ENCODE measurements at places on chromosomes 6 and 20.

GRCh38 chr20:57421253-57422220, 30.3 kb downstream of the RBM38 start:
- DNase-seq, result no peak

- DNase-seq, result no peak
Observed at GRCh38 chr20:24132246-24132645, 143.7 kb upstream of the GGTLC1 start.

DNA sequence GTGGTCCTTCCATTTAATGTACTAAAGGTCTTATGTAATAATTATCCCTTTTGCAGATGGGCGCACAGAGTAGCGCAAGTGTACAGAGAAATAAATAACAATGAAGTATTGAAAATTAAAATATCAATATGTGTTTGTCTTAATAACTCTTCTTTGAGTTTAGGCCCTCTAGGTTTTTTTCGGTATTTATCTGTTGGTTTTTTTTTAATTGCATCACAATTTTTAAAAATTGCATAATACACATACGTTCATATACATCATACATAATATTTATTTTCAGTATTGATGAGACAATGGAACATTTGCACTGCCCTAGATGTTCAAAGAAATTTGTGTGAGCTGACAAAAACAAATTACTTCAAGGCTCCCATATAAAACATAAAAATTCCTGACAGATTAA, 15.1 kb downstream of the ADGRB3 start:
- no peak for DNase-seq

- no peak for DNase-seq
Observed at GRCh38 chr6:47307362-47308197, 2.1 kb downstream of the TNFRSF21 start.

DNA sequence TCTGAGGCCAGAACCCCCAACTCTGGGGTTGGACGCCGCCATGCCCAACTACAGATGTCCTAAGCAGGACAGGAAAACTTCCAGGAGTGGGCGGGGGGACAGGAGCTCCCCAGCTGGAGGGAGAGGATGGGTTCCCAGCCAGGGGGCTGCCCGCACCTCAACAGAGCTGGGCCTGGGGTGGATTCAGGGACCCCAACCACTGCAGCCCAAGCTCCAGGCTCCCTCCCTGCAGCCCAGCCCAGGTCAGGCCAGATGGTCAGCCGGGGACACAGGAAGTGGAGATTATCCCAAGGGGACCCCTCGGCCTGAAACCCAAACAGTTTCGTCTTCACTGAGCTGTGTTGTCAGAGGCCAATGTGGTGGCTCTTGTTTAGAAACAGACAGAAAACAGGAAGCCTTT, 9.4 kb downstream of the LAMA5 start:
- no peak for DNase-seq

GRCh38 chr20:63102721-63103375, 96.1 kb upstream of the BHLHE23 start:
- no peak for DNase-seq

DNA sequence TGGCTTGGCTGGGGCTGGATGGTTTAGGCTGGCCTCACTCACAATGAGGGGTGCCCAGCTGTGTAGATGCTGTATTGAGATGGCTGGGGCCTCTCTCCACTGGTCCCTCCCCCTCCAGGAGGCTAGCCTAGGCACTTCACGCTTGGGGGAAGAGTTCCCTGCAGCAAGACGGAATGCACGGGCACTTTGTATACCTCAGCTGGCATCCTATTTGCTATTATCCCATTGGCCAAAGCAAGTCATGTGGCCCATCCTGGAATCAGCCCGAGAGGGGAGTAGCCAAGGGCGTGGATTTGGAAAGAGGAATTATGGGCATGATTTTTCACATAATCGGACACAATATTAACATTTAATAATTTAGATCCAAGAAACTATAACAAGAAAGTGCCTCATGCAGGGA, 64.3 kb downstream of the ISM1 start:
- no peak for DNase-seq

- DNase-seq, result no peak
Observed at GRCh38 chr20:44296011-44296410, 15.0 kb downstream of the FITM2 start.

DNA sequence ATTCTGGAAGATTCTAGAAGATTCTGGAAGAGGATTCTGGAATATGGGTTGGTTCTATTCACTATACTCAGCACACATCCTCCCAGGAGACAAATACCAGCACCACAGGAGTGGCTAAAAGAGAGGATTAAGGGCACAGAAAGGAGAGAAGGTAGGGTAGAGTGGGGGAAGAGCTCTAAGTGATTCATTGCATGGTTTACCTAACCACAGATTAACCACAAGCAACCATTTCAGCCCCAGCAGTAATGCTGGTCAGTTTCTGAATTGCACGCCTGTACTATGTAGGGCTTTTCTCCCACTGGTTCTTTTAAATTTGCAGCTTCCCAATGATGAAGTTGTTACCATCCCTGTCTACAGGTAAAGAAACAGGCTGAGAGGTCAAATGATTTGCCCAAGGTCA, 192.7 kb upstream of the PMEPA1 start:
- DNase-seq, result no peak

DNA sequence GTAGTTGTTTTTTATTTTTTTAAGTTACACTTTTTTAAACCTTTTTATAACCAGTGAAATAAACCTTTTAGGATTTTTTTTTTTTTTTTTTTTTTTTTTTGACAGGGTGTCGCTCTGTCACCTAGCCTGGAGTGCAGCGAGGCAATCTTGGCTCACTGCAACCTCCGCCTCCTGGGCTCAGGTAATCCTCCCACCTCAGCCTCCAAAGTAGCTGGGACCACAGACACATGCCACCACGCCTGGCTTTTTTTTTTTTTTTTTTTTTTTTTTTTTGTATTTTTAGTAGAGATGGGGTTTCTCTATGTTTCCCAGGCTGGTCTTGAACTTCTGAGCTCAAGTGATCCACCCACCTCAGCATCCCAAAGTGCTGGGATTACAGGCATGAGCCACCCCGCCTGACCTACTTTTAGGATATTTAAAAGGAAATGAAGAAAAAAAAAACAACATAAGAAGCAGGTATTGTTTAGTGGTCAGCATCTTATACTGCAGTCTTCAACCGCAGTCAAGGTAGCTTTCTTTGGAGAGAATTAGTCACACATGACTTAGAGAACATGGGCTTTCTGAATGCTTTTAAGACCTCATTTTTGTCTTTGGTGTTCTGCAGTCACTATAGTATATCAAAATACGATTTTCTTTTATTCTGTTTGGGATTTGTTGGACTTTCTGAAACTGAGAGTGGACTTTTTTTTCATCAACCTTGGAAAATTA, 1.6 kb downstream of the POLR1H start:
- peak; percentile 19 for DNase-seq

DNA sequence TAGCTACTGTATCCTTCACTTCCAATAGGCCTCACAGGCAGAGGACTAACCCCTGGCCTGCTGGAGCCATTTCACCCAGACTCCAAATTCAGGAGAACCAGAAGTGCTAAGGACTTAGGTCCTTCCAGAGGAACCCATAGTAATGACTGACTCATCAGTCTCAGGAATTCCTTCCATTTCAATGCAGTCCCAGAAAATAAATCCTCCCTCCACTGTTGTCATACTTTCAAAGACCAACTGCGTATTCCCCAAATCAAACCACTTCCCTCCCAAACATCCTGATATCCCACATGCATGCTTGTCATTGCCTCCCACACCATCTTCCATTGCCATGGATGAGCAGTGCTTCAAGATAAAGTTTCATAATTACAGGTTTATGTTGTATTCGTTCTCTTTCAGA, 31.8 kb upstream of the NT5E start:
- DNase-seq, result no peak

DNA sequence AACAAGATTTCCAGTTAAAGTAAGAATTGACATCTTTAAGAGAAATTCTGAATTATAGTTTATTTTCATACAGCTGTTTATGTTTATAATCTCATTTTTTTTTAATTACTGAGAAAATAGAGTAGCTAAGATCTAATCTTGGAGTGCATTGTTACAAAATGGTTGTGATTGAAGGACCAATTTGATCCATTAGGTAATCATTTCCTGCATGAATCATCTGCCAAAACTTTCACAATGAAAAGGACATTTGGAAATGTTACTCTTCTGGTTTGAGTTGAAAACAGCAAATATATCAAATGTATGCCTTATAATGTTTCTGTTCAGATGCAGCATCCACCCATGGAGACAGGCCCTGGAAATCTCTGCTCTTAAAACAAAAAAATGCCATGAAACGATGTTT, 19.0 kb downstream of the TUBB2A start:
- no peak for DNase-seq

DNA sequence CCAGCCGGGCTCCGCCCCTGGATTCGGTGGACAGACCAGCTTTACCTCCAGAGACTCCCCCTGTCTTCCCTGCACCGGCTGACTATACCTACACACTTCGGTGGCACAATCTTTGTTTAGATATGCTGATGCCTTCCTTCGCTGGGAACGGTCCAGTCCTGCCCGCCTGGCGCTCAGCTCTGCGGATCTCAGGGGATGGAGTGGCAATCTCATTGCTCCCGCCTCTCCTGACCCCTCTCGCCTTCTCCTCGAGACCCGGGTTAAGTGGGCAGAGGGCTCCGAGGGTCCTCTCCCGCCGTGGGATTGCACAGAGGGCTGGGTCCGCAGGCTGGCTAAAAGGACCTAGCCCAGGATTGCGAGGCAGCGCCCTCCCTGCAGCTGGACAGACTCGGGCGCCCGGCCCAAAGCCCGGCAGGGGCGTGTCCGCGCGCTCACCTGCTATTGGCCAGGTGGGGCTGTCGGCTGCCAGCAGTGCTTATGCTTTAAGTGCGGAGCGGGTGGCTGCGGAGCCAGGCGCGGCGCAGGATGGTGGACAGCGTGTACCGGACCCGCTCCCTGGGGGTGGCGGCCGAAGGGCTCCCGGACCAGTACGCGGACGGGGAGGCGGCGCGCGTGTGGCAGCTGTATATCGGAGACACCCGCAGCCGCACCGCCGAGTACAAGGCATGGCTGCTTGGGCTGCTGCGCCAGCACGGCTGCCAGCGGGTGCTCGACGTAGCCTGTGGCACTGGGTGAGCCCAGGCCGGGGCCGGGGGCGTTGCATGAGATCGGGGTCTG, at the start of gene GNMT:
Gene GNMT (plus strand): TSS at position 512 of the 777 bp plus-strand sequence. CDS start 14 bp downstream, at position 526.
- DNase-seq, result peak; percentile 58

DNA sequence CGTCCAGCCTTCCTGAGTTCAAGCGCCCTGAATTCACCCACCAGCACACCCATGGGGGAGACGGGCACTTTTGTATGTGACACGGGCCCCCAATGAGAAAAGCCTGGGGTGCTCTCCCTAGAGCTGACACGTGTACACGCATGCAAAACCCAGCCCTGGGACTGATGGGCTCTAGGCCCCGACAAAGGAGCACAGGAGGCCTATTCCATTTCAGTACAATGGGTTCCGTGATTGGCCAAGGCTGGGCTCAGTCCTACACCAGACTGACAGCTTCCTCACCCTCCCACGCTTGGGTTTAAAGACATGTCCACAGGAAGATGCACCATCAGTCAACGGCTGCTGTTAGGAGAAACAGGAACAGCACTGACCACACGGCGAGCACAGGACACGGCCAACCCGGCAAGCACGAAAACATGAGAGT, 8.8 kb downstream of the ZBTB46 start:
- no peak for DNase-seq

DNA sequence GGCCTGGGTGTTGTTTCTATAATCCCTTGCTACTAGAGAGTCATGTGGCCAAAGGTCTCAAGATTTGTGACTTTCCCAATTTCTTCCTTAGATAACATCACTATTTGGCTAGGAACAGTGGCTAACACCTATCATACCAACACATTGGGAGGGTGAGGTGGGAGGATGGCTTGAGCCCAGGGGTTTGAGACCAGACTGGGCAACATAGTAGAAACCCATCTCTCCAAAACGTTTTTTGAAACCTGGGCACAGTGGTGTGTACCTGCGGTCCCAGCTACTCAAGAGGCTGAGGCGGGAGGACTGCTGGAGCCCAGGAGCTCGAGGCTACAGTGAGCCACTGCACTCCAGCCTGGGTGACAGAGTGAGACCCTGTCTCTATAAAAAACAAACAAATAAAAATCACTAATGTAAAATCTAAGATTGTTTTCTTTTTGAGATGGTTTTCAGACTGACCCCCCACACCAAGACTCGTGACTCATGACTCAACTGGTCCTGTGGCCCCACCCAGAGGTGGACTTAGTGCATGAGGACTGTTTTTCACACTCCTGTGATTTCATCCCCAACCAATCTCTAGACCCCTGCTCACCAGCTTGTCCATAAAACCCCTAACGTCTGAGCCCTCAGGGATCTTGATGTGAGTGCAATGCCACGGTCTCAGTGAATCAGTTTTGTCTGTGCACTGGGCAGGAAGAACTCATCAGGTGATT, 48.3 kb upstream of the KIF16B start:
- no peak for DNase-seq

DNA sequence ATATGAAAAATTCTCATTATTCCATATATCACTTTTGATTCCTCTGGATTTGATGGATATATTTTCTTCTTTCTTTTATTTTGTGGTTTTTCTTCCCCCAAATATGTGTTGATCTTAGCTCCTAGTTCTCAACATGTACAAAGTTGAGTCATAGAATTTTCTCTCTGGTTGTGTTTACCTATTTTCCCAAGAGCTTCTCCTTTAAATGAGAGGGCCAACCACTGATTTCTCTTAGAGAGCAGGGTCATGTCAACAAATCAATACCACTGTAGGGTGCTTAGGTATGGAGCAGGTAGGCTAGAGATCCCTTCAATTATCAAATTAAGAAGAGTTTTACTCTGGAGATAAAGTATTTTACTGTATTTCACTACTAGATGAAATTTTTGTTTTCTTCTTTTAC, 145.7 kb downstream of the BMP5 start:
- DNase-seq, result no peak

DNA sequence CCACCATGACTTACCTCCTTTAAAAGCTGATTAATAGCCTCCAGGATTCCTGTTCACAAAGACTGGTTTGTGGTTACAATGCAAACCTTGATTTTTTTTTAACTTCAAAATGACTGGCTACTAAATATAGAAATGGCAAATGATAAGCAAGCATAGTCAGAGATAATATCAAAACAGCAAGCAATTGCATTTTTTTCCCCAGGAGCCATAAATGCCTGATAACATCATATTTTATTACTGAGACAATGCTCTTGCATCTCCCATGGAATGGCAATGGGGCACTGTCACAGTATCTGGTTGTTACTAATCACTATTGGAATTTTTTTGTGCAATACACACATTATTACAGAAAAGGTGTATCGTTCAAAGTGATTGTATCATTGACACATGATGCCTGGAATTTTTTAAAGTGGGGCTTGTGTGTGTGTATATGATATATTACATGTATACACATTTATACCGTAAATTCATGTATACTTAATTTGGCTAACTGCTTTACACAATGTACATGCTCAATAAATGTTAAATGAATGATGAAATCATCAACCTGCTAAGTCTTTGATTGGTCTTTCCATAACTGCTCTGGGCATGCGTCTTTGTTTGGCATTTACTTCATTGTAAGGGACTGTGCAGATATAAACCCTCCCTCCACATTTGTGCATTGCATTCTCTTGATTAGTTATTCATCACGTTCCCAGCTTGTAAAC, 980 bp upstream of the SALL4 start:
- DNase-seq, result no peak

- peak; percentile 73 for DNase-seq
Observed at GRCh38 chr6:148611213-148611612, 135.6 kb upstream of the UST start.

GRCh38 chr6:155235087-155235486, 28.7 kb upstream of the CLDN20 start:
- DNase-seq, result no peak

- no peak for DNase-seq
Observed at GRCh38 chr20:37095108-37095598, 644 bp downstream of the RBL1 start.

Measured in breast epithelium (tissue), 4 donors.